ENCODE measurements at places on chromosomes 7 and 10.
A peak's percentile ranks its signal among the peaks of the same experiment; 100 is the strongest.

- peak; percentile 24 for DNase-seq
Measured at GRCh38 chr10:110273474-110273873, 31.2 kb downstream of the SMNDC1 start.

- DNase-seq: no peak
Measured at GRCh38 chr10:50453940-50454339, 169.8 kb downstream of the SGMS1 start.

GRCh38 chr7:26891400-26892350 is 27.3 kb upstream of the SKAP2 start:
- no peak for DNase-seq

DNA sequence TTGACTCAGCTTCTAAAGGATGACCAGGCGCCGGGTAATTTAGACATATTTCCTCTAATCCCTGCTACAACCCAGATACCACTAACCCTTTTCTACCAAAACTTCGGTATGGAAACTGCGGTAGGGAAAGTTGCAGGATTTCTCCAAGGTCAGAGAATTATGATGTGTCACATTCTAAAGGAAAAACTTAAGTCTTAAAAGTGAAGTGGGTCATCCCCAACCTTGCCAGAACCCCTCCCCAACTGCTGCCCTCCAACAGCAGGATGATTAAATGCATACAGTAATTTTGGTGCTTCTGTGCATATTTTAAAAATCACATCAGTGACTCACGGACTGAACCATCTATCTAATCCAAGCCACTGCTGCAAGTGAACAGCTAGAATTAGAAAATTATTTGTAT is 52.7 kb downstream of the GRB10 start:
- no peak for DNase-seq

DNA sequence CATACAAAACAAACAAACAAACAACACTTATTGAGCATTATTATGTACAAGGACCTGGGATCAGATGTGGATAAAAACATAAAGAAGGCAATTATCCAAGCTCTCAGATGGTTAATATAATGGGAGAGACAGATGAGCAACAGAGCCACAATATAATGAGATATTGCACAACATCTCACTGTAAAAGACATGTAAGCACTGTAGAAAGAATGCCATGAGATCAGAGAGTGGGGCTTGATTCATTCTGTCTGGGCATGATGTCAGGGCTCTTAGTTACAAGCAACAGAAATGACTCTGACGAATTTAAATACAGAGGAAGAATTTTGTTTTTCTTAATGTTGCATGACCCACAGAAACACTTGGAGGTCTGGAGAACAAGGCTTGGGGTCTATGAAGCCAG is 164.7 kb upstream of the PLXDC2 start:
- DNase-seq: no peak

DNA sequence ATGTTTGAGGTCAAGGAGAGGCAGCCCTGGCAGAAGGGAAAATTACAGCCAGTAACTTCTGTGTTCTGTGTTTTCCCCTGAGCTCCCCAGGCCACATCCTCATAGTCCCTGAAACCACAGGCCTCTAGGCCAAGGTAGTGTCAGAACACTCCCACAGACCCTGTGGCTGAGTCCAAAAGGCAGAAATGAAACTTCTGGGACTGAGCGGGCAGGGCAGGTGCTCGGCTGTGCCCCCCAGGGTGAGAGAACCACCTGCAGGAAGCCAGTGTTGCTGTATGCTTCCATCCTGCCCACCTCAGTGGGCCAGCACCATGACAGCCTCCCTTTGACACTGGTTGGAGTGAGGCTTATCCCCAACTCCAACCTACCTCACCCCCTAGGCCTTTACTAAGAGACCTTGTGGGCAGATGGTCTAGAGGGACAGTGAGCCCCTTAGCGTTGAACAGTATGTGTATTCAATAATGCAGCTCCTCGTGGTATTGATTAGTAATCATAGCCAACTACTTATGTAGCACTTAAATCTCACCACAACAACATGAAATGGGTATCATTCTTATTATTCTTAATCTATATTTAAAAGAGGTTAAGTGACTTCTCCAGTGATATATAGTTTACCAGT is 30.3 kb downstream of the PIK3CG start:
- DNase-seq: peak; percentile 37

DNA sequence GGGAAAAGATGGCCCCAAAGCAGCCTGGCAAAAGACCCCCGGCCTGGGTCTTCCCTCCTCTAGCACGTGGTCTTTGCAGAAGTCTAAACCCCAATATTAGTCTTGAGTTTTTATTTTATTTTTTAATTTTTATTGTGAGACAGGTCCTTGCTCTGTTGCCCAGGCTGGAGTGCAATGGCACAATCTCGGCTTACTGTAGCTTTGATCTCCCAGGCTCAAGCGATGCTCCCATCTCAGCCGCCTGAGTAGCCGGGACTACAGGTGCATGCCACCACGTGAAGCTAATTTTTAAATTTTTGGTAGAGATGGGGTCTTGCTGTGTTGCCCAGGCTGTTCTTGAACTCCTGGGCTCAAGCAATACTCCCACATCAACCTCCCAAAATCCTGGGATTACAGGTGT is 40.3 kb upstream of the MXI1 start:
- no peak for DNase-seq

DNA sequence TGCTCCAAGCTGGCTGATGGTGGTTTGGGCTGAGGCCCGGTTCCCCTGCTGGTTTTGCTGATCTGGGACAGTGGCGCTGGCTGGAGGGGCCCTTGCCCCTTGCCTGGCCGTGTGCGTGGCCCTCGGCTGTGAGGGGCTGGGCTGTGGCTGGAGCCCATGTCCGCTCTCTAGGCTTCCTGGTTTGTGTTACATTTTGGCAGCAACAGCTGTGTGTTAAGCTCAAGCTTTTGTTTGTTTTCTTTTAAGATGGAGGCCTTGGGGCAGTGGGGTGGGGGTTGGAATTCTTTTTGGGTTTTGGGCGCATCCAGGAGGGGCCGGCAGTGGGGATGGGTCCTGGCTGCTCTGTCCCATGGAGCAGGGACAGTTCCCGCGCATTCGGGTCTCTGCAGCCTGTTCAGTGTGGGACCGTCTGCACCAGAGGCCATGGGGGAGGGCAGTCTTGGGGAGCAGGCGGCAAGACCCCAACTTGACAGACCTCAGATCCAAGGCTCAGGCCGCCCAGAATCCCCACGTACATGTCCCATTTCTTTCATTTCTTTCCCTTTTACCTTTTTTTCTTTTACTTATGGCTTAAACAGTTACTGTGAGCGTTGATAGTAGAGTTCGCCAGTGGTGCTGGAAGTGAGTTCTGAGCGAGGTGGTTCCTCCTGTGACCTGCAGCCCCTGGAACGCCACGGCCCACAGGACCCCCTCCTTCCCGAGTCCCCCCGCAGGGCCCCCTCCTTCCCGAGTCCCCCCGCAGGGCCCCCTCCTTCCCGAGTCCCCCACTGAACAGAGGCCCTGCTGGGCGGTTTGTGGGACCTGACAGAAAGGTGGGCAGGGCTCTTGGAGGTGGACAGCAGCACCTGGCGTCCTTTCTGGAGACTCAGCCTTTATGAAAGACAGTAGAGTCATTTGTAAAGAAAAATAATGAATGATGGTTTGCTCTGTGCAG is 75.3 kb downstream of the INPP5A start:
- no peak for DNase-seq

GRCh38 chr10:117165538-117166417 is 27.7 kb upstream of the VAX1 start:
- DNase-seq: peak; percentile 19

DNA sequence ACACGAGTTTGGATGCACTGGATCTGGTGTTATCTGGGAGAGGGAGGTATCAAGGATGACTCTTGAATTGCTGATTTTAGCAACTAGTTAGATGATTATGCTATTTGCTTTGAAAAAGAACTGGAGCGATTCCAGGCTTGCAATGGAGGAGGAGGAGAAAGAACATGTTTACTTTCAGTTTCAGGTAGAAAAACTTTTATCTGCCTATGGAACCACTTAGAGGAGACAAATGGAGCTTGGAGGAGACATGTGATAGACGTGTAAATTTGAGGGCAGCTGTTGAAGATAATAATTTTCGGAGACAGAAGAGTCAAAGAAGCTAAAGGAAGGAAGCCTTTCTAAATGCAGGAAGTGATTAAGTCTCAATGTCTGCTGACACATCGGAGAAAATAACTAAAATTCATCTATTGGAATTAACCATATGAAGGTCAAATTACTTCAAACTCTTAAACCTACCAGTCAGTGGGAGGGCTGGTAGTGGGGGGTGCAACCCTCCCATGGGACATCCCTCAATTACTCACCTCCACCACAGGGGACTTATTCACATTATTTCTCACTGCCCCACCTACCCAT is 56.4 kb upstream of the GNAI1 start:
- peak; percentile 17 for DNase-seq

GRCh38 chr7:142439739-142440138 is 181.9 kb upstream of the PRSS58 start:
- no peak for DNase-seq

DNA sequence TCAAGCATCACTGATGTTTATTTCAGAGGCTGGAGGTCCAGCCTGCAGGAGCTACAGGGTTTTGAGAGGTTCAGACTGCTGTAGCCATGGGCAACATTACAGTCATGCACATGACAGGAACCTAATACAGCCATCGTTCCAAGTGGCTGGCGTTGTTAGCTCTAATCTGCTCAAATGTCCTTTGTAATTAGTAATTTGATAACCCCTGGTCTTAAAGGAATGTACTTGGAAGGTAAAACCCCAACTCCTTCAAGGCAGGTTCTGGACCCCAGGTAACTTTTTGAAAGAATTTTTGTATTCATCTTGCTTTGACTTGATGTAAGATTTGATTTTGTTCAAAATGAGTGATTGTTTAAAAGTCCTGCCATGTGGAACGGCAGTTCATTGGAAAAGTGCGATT is 34.7 kb upstream of the FOXI2 start:
- DNase-seq: no peak

DNA sequence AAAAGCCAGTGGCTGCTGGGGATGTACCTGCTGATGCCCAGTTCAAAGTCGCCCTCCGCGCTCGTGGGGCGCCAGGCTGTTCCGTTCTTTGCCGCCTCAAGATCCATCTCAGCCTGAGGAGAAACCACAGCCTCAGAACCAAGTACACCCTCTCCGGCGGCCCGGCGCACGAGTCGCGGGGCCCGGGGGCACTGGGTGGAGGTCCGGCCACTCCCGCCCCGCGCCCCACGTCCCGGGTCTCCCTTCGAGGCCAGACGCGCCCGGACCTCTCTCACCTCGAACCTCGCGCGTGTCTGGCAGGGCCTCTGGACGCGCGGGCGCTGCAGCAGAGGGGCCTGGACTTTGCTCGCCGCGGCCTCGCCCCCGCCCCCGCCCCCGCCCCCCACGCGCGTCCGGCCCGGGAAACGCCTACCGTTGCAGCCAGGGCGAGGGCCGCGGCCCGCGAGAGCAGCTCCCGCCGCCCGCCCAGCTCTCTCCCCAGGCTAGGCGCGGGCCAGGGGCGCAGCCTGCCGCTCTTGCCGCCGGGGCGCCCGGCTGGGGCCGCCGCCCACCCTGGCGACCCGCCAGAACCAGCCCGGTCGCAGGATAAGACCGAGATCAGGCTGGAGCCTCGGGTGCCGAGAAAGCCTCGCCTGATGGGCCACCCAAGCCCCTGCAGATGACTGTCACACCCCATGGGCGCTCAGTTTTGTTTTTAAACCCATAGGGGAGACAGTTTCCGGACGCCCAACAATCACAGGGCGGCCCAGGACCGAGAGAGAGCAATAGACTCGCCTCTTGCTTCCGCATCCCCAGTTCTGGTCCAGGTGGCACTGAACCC is at the start of gene ABCB4:
TSS of gene ABCB4 (minus strand) at position 322 of the 820 bp plus-strand sequence. CDS start at position 107, 215 bp downstream.
- DNase-seq: peak; percentile 4

GRCh38 chr10:11120711-11121110 is 103.0 kb downstream of the CELF2 start:
- DNase-seq: no peak

DNA sequence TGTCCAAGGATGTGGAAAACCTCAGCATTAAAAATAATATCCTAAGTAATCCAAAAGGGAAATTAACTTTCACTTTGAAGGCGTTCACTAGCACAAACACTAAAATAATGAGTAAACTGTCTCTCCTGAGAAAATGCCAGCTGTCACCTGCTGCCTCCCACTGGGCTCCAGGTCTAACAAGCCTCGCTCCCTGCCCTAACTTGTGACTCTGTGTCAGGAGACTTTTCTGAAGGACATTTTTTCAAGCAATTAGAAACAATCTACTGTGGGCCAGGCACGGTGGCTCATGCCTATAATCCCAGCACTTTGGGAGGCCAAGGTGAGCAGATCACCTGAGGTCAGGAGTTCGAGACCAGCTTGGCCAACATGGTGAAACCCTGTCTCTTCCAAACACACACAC is 72.8 kb upstream of the GLCCI1 start:
- DNase-seq: no peak

GRCh38 chr10:15419279-15419874 is 48.3 kb upstream of the FAM171A1 start:
- DNase-seq: peak; percentile 33

DNA sequence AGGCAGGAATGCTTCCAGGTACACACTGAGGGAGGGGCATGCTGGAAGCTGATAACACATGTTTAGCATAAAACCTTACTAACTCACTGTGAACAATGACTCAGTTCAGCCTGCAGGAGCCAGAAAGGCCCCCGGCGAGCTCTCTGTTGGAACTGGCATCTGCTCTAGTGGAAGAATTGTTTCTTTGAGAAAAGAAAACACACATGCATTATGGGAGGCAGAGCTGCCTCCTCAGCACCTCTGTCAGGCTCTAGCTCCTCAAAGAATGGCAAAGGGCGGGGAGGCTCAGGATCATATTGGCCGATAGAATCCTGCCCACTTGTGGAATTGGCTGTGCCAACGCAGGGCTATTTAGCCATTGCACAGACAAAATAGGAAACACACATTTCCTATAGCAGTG is 338.3 kb downstream of the CXCL12 start:
- DNase-seq: no peak

DNA sequence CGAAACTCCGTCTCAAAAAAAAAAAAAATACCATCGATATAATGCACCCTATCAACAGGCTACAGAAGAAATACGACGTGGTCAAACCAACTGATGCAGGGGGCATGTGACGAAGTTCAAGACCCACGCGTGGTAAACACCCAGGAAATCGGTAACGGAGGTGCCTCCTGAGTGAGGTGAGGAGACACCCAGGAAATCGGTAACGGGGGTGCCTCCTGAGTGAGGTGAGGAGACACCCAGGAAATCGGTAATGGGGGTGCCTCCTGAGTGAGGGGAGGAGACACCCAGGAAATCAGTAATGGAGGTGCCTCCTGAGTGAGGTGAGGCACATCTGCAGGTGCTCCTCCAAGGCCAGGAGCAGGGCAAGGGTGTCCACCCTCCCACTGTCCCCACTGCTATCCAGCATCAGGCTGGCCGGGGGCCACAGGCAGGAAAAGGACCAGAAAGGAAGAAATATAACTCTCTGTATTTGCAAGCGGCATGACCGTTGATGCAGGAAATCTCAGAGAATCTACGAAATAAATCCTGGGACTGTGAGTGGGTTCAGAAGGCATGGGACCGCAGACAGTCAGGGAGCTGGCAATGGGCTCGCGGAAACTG is 10.7 kb upstream of the GPR146 start:
- no peak for DNase-seq

- DNase-seq: no peak
Measured at GRCh38 chr7:126840869-126841268, 411.9 kb downstream of the GRM8 start.
